ENCODE measurements at places on chromosomes 1 and 21.
A peak's percentile ranks its signal among the peaks of the same experiment; 100 is the strongest.

- DNase-seq = no peak
Measured at GRCh38 chr1:223144914-223145313, 1.9 kb upstream of the TLR5 start.

DNA sequence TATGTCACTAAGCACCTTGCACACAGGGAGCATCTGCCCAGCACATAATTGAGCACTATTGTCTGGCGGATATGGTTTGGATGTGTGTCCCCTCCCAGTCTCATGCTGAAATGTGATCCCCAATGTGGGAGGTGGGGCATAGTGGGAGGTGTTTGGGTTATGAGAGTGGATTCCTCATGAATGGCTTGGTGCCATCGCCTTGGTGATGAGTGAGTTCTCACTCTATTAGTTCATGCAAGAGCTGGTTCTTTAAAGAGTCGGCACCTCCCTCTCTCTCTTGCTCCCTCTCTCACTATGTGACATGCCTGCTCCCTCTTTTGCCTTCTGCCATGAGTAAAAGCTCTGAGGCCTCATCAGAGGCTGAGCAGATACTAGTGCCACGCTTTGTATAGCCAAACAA is 9.5 kb downstream of the CTSK start:
- DNase-seq = no peak

GRCh38 chr1:118788463-118788862 is 199.7 kb downstream of the TBX15 start:
- DNase-seq = no peak

- DNase-seq = no peak
Measured at GRCh38 chr1:206714331-206715058, 29.8 kb downstream of the MAPKAPK2 start.

DNA sequence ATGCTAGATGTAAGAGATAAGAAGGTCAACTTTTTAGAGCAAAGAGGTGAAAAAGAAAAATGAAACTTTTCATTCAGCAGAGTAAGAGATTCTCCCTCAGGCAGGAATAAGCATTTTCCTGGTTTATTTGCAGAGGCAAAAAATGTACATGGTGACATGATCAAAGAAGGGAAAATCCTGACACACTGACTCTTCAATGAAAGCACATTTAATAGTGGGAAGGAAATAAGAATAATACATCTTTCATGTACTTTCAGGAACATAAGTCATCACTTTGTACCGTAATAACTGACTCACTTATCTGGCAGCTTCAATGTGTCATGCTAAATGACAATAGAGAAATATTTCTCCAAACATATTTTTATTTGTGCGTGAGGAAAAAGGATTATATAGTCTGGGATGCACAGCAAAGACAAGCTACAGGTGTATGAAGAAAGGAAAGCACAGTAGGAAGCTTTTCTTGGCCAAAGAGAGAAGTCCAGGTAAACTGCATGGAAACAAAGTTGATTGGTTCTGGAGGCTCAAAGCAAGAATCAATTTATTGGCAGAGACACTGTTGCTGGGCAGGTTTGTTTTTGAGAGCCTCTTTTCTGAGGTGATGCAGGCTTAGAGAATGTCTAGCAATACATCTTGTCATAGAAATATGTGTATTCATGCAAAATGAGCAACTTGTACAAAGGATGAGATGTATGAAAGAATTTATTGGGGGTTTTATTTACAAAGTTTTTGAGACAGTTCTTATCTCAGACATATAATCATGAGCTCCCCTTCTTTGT is 1409.0 kb downstream of the PLA2G4A start:
- DNase-seq = no peak

DNA sequence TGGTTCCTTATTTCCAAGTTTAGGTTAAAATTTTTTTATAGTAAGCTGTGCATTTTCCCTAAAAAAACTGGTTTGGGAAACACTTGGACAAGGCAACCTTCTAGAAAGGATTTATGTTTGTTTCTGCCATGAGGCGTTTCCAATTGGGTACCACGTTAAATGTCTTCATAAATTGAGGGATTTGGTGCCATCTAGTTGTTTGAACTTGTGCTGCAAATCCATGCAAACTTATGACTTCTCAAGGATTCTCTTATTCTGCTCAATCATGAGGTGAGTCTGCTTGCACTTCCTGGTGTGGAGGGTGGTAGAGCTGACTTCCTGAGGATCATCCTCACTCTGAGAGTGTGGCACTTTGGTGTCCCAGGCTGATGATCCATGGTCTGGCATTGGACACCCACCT is 123.3 kb downstream of the PCNX2 start:
- peak; percentile 7 for DNase-seq

GRCh38 chr1:205583461-205584130 is 48.2 kb downstream of the ELK4 start:
- no peak for DNase-seq

DNA sequence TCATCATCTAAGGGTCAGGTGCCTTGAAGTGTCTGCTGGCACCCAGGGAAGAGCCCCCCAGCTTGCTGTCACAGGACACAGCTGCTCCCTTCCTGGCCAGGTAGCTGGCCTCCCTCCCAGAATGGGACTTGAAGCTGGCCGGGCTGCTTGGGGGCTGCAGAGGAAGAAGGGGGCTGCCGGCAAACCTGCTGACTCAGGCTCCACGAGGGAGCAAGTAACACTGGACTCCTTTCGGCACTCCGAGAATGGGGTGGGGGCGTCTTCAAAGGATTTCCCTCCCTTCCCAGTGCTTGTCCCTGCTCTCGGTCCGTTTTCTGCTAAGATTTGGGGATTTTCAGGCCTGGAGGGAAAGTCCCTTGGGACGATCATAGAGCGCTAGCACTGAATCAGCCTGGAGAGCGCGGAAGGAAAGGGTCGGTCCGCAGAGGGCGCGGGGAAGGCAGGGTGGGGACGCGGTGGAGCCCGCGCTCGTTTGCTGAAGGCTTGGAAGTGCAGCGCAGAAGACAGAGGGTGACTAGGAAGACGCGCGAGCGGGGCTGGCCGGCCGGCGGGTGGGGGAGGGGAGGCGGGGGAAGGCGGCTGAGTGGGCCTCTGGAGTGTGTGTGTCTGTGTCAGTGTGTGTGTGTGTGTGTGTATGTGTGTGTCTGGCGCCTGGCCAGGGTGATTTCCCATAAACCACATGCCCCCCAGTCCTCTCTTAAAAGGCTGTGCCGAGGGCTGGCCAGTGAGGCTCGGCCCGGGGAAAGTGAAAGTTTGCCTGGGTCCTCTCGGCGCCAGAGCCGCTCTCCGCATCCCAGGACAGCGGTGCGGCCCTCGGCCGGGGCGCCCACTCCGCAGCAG is at the start of gene CSF1:
TSS of gene CSF1 (plus strand) at position 727 of the 840 bp plus-strand sequence. CDS start 175 bp downstream, outside the sequence.
- peak; percentile 48 for DNase-seq

- no peak for DNase-seq
Measured at GRCh38 chr1:37393173-37394120, 80.9 kb upstream of the ZC3H12A start.

DNA sequence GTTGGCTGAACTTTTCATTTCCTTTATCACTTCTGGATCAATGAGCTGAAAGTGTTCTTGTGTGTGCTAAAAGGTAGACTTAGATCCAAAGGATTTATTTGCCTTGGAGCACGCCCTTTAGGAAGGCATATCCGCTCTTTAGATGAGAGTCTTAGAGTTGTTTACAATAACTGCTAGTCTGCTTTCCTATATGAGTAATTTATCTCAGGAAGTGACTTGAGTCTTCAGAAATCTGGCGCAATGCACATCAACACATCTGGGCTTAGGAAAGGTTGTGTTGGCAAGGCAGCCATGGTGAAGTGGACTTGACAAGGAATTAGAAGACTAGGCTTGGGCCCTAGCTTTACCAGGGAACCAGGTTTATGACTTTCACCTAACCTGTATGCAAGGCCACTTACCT is 204.1 kb upstream of the PTGFR start:
- no peak for DNase-seq

DNA sequence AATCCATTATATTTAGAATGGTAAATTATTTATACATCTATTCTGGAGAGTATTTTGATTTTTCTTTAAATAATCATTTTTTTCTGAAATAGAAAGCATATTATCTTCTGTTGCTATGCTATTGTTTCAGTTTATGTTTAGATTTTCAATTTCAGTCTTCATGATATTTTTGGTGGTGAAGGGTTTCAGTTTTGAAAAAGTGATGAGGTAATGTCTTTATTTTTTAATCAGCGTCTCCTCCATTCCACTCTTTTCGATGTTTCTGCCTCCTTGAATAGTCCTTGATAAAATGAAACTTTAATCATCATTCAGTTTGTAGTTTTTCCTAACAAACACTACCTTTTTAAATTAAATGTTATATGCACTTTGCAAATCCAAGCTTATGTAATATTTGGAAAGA is 428.6 kb downstream of the PTPRC start:
- DNase-seq = no peak

- no peak for DNase-seq
Measured at GRCh38 chr1:239831577-239832355, 259.9 kb upstream of the FMN2 start.

DNA sequence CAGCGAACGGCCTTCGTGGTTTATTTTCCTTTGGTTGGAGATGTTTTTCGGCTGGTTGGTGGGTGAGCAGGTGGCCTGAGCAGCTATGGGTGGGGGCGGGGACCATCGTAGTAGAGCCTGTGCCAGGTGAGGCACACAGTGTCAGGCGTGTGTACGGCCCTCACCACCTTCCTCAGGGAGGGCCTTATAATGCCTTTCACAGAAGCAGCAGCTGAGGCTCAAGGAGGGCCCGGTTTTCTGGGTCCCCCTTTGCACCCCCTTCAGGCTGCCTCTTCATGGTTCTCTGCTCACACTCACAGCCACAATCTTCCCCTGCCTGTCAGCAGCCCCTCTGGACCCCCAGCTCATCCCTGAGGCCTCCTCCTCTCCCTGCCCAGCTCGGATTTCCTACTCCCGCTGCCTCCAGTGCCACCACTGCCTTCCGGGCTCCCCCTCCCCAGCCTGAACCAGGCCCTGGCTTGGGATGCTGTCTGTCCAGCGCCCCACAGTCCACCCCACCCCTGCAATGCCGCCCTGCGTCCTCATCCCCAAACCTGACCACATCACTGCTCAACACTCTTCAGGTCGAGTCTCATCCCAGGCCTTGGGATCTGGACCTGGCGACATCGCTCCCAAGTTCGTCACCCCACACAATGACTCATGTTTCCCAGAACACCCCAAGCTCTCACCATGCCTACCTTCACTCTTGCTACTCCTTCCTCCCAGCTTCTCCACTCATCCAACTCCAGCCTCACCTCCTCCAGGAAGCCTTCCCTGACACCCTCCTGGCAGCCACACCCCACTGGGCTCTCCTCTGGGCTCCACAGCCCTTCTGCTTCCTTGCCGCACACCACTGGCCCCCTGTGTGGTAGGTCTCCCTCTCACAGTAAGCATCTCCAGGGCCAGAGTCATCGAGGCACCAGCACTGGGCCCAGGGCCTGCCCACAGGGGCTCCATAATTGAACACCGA is 53.9 kb downstream of the DMRTB1 start:
- no peak for DNase-seq

DNA sequence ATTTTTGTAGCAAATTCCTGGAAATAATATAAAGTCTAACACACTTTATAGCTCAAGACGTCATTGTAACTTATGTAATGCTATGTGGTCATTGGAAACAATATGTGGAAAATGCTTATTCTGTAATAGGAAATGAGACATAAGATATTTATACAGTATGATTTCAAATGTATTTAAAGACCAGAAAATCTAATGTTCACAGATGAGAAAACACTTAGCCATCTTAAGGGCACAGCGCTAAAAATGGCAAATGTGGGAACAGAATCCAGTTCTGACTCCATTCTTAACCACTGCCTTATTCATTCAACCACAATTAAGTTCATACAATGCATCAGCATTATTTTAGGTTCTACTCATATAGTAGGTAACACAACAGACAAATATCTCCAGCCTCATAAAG is 12.5 kb downstream of the CSDE1 start:
- DNase-seq = no peak

DNA sequence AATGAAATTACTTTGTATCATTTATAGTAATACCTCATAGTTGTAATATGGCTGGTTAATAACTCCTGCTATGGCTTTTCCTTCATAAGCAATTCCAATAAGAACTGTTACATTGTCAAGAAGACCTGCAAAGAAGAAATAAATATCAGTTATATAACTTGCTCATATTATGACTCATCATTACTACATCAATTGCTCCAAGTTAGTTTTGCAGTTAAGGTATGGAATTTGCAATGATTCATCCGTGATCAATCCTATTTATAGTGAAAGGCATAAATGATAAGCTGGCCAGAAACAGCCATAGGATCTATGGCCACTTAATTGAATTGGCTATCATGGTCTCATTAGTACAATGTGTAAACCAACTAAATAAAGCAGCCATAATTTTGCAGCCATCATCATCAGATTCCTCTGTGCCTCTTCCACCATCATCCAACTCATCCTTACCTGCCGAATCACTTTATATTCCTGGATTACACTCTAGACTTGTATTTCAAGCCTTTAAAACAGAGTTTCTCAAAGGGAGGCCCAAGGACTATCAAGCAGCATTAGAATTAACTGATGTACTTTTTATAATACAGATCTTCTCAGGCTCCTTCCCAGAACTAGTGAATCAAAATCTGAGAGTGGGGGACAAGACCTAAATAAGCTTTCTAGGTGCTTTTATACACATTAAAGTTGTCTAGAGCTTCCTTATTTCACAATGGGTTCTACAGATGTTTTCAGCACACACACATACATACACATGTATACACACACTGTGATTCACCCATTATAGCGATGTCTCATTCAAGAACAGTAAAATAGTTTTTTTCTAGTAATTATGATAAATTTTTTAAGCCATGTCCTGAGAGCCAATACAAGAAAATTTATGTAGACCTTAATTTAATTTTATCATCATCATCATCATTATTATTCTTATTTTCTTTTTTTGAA is 21.2 kb upstream of the EPRS1 start:
- DNase-seq = no peak

DNA sequence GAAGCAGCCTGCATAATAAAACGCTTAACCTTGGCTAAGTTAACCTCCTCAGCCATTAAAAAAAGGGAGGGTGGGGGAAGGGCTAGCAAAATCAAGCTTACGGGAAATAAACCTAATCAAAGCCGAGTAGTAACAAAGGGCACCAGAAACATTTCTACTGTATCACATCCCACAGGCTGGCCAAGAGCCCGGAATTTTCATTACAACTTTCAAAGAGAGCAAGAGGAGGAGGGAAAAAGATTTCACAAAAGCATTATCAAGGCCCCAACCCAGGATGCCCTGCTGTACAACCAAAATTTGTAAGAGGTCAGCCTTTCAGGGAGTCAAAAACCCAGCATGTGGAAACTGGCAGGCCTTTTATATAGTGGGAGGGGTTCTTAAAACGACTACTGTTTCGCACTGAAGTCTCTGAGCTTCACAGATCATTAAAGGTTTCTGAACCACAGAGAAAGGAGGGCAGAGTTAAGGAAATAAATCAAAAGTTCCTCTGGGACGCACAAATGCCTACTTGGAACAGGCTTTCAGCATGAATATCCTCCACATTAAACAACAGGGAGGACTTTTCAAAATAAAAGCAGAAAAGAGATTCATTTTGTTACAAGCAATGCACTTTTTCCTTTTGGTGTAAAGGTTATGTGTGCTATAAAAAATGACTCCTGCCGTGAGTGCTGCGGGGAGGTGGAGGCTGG is 90.4 kb downstream of the SLC45A1 start:
- DNase-seq = no peak

Data from T-helper 1 cell (primary cell).